Activated T-cell treated with anti-CD3 and anti-CD28 coated beads for 48 hours (primary cell): ENCODE measurements at places on chromosomes 1 and 21.

- DNase-seq, result no peak
Measured at GRCh38 chr1:67726224-67726623, 41.2 kb downstream of the GADD45A start.

GRCh38 chr21:34946385-34946840 is 102.7 kb downstream of the RUNX1 start:
- no peak for DNase-seq

DNA sequence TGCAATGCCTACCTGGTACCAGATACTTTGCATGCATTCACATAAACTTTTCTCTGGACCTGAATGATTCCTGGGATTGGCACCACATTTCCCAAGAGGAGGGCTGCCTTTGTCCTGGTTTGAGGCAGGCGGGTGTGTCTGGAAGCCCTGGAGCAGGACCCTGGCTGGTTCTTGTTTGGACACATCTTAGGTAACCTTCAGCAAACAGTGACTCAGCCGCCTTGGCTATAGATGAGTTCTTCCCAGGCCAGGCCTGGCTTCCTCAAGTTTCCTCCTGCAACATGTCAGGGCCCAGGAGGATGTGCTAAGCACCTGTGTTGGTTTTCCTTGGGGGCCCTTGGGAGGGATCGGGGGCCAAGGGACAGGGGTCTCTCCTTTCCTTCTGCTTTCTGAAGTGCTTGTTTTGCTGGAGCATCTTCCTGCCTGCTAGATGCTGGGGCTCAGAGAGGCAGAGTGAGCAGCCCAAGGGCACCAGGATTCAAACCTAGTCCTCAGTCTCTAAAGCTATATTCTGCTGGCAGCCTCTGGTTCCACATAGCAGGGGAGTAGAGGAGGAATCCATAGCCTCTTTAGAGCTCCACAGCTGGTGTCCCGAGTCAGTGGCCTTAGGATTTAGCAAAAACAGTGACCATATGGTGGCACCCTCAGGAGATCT is 38.2 kb downstream of the PAX7 start:
- no peak for DNase-seq

GRCh38 chr1:152348447-152348846 is 11.4 kb downstream of the FLG2 start:
- no peak for DNase-seq

DNA sequence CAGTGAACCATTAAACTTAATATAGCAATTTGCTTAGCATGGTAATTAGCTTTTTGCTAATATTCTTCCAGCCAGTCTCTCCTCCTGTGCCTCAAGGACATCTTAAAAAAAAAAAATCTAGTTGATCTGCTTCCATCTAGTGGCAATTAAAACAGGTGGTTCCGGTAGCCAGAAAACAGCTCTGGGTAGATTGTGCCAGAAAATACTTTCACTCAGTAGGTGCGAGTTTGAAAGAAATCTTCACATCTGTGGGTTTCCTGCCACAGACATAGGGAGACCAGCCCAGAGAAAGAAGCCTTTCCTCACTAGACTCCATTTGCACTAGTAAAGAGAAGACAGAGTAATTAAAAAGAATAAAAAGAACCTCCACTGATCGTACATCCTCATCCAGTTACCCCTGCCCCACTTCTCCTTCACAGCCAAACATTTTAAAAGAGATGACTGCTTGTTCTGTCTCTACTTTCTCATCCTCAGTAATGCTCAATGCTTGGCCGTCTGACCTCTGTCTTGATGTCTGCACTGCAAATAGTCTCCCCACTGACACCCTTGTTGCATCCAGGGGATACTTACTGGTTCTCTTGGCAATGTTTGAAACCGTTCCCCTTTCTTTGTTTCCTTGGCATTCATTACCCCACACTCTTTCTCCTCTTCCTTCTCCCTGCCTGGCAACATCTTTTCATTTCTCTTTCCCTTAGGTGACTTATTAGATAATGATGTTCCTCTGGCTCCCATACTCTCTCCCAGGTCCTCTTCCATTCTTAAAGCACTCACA is 16.9 kb downstream of the SELL start:
- no peak for DNase-seq

- DNase-seq, result no peak
Measured at GRCh38 chr21:46058431-46059145, 39.3 kb upstream of the COL6A2 start.

GRCh38 chr1:10497109-10497508 is 22.4 kb downstream of the PEX14 start:
- DNase-seq, result no peak

DNA sequence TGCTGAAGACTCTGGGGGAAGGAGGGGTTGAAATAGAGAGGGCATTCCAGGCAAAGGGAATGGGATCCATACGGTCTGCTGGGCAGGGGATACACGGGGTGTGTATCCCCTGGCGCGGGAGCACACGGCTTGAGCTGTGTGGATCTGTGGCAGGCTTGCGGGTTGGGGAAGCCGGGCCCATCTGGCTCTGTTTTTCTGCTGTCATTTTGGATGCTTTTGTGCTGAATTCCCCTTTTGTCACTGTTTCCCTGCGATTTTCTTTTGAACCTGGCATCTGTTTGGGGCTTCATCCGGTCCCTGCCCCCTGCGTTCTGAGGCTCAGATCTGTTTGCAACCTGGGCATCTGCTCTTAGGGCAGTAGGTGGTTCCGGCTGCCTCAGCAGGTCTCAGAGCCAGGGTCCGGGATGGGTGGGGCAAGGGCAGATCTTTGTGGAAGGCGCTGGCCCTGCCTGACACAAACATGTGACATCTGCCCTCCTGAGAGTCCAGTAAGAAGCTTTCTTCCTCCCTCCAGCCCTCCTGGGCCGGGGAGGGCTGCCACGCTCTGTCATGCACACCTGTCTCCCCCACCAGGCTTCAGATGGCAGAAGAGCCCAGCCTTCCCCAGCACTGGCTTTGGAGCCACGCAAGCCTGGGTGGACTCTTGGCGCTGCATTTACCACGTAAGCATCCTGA is 84.0 kb downstream of the IGSF21 start:
- no peak for DNase-seq
